ENCODE measurements at places on chromosomes 2 and 18.

DNA sequence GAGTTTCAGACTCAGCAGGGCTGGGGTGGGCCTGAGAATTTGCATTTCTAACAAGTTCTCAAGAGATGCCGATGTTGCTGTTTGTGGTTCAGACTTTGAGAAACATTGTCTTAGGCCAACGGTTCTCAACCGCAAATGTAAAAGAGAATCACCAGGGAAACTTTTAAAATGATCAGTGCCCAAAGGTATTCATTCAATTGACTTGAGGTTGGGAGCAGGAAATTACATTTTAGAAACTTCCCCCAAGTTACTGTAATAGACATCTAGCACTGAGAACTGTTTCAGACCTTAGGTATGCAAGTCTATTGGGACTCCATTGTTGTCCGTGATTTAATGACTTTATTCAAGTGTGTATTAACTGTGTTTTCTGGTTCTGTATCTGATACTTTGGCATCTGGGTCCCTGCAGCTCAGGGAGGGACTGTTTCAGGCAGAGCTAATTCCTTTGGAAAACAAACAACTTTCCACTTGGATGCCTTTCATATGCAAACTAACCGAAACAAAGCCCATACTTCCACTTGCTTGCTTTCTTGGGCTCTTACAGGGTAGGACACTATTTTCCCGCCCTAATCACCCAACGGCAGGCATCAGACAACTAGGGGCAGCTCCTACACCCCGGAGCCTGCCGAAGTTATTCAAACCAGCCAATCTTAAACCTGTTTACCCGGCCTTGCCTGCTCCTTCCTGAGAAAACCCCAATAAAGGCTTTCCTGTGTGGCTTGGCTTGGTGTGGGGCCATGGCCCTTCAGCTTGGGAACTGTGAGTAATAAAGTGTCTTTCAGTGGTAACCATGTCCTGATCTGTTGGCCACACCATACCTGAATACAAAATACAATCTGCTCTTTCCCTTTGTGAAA lies 97.6 kb downstream of the POLE4 start:
- peak; percentile 47 for DNase-seq

DNA sequence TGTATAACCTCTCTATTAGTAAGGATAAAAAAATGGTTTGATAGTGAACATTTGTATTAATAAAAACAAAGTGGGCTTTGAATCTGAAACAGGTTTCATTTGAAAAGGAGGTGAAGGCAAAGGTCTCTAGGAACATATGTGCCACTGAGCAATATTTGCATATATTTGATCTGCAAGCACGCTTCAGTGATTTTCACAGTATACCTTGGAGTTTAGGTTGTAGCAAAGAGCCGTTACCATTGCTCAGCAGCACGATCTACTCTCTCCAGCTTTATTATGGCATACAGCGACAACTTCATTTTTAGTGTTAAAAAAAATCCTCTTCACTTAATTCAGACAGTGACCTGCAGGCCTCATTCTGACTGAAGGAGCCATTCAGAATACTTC lies 75.8 kb upstream of the ZEB2 start:
- no peak for DNase-seq

DNA sequence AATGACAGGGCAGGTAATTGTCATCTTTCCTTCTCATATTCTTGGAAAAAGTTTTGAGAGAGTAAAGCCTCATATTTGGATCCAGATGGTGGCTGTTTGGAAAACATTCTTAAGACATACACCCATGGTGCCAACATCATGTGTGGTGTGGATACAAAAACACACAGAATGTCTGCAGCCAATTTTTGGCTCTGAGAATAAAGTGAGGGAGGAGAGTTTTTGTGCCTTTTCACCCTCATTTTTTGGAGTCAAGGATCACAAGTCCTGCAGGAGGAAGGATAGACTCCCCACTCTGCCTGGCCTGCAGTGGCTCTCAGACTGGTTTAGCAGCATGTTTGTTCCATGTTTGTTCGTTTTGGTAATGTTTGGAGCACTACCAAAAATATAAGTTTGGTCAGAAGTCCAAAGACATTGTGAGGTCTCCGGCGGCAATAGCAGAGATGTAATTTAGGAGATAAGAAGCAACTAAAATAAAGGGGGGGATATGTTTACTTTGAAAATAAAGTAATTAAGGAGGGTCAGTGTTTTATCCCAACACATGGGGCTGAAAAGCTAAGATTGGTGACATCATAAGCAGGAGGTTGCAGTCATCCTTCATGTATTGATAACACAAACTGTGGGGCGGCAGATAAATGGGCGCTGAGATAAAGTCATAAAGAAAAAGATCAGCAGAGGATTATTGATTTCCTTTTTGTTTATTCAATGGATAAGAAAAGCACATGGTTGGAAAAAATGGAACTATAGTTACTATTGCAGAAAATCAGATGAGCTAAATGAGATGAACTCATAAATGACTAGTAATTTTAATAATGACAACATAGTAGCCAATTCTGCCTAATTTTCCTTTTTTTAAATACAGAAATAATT lies 655 bp downstream of the NOSTRIN start:
- no peak for DNase-seq

GRCh38 chr2:189583227-189584198 lies 2.9 kb upstream of the SLC40A1 start:
- DNase-seq: no peak

DNA sequence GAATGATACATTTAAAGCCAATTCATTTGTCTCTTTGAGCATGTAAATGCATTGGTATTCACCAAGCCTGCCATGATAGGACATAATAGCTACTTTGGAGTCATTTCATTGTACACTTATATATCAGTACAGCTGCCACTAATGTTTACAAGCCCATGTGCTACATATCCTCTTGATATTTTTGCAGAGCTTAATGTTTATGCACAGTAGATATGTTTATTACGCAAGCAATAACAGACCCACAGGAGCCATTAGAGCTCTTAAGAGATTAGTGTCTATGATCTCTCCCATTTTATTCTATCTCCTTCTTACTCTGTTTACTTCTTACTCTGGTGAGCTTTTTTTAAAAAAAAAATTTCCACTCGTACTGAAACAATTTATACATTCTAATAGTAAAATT lies 1132.1 kb upstream of the ZEB2 start:
- no peak for DNase-seq
